CD4-positive, alpha-beta T cell treated with Interleukin-21 for 1 hour (primary cell): ENCODE measurements at places on chromosomes 7 and 10.

DNA sequence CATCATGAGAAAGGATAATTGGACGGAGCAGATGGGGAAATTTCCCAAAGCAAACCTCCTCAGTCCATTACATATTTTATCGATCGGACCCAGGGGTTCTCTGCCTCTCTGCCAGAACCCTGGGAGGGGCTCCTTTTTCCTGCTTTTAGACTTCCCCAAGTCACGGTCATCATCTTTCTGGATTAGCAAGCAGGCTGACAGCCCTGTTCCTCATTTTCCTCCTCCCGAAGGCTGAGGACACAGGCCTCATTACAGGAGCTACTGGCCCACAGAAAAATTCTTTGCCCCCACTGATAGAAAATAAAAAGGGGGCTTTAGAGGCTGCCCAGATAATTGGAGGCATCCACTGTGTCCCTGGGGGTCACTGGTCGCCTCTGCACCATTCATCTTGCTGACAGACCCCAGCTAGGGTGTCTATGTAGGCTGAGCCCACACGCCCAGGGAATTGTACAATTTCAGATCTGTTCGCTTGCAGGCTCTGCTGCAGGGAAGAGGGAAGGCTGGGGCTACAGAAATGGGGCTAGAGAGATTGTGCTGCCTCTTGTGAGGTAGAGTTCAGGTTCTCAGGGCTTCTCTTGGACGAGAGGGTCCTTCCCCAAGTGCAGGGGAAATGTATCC is 125.7 kb upstream of the SDK1 start:
- no peak for DNase-seq

DNA sequence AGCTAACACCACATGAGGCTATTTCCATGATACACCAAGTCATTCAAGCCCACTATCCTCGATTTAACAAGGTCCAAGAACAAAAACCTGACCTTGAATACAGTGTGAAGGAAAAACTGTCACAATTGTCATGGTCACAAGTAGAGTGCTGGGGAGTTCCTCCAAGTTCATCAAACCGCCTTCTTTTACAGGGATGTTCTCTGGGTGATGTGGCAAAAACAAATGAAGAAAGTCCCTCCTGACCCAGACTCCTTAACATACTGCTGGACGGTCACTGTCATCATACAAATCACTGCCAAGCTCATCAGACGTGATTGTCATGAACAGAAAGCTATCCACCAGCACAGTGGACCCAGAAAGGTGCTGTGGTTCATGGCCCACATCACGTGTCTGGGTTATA is 28.9 kb downstream of the HIPK2 start:
- DNase-seq = no peak

- no peak for DNase-seq
These were observed 309.4 kb downstream of the TWIST1 start for GRCh38 chr7:18808026-18808425.

DNA sequence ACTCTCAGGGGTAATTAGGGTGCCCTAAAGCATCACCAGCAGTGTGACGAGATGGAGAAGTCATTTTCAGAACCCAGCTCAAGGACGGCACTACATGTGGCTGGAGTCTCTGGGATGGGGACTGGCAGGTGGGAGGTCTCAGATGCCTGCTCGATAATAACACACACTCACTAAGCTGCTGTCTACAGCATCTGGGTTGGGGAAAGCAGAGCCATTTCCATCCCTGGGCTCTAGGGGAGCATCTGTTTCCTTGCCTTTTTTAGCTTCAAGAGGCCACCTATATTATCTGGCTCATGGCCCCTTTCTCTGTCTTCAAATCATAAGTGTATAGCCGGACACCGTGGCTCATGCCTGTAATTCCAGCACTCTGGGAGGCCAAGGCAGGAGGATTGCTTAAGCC is 79.6 kb downstream of the SH3PXD2A start:
- DNase-seq = no peak

GRCh38 chr10:42477170-42477569 is 161.2 kb downstream of the ZNF33B start:
- DNase-seq = no peak

DNA sequence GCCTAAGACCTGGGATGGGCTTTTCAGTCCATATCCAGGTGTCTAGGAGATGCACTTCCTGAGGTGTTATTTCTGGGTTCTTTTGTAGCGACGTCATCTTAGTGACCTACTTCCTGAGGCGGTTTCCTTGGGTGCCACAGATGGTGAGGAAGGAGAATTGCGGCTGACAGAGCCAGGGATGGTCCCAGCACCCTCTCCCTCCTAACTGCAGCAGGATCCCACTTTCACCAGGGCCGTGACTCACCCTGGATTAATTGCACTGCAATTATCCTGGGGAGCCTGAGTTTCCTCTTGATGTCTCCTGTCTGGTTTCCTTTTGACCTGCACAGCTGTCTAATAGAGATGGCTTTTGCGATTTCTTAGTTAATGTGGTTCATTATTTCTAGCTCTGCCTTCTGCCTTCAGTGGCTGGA is 271.7 kb downstream of the TCF7L2 start:
- no peak for DNase-seq

GRCh38 chr10:73494213-73494612 is 1.6 kb downstream of the PPP3CB start:
- DNase-seq = no peak

DNA sequence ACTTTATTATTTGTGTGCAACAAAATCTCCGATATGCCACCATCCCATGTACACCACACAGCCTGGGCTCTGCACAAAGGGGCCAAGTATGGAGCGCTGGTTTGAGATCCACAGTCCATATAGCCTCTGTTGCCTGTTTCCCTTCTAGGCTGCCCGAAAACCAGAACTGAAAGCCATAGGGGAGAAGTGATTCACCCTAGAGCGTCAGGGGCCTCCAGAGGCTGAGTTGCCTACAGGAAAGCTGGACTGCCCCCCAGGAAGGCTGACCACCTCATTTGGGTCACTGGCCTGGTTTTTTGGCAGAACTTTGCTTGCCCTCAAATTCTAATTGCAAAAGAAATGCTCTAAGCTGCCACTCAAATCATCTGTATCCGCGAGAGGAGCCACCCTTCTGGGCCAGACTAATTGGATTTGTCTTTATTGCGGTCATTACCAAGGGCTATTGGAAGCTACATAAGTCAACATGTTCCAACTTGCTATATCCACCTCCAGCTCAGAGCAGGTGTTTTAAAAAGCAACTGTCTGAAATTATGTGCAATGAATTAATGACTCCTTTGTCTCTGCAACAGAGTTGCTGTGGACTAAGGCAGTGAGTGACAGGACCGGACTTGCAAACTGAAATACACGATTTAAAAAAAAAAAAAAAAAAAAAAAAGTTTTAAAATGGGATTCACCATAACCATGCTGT is 28.3 kb upstream of the FRMD4A start:
- DNase-seq = no peak

- DNase-seq = no peak
These were observed 64.2 kb downstream of the DIP2C start for GRCh38 chr10:625333-625696.

GRCh38 chr10:96688789-96689188 is 31.5 kb downstream of the PIK3AP1 start:
- DNase-seq = no peak

- no peak for DNase-seq
These were observed 81.2 kb downstream of the HIPK2 start for GRCh38 chr7:139696552-139696951.

- peak; percentile 81 for DNase-seq
These were observed 1.0 kb downstream of the HSPB1 start for GRCh38 chr7:76303202-76304147.

DNA sequence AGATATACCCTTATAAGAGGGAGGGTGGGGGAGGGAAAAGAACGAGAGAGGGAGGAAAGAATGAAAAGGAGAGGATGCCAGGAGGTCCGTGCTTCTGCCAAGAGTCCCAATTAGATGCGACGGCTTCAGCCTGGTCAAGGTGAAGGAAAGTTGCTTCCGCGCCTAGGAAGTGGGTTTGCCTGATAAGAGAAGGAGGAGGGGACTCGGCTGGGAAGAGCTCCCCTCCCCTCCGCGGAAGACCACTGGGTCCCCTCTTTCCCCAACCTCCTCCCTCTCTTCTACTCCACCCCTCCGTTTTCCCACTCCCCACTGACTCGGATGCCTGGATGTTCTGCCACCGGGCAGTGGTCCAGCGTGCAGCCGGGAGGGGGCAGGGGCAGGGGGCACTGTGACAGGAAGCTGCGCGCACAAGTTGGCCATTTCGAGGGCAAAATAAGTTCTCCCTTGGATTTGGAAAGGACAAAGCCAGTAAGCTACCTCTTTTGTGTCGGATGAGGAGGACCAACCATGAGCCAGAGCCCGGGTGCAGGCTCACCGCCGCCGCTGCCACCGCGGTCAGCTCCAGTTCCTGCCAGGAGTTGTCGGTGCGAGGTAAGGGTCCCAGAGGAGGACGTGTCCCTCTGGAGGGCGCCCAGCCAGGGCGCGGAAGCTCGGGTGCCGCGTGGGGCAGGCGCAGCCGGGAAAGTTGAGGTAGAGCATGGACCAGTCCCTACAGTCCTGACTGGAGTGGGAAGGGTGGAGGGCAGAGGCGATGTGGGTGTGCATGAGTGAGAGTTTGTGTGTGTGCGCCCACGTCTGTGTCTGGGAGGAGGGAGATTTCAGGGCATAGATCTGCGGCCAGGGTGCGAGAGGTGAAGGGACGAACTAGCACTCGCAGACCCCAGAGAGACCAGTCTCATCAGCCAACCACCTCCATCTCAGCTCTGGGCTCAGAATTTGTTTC is 844 bp downstream of the GRM3 start:
- DNase-seq = no peak

DNA sequence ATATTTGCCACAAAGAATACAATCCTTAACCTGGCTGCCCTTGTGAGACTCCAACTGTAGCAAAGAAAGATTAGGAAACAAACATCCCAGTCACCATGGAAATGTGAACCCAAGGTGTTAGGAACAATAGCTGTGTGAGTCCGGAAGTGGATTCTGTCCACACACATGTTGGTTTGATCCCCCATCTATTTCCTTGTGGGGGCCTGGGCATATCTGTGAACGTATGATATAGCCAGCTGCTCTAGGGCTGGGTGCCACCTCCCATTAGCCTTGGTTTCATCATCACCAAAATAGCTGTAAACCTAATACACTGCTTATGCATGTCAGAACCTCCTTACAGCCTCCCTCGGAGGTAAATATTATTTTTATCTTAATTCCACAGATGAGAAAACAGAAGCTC is 26.4 kb downstream of the GRK5 start:
- no peak for DNase-seq

DNA sequence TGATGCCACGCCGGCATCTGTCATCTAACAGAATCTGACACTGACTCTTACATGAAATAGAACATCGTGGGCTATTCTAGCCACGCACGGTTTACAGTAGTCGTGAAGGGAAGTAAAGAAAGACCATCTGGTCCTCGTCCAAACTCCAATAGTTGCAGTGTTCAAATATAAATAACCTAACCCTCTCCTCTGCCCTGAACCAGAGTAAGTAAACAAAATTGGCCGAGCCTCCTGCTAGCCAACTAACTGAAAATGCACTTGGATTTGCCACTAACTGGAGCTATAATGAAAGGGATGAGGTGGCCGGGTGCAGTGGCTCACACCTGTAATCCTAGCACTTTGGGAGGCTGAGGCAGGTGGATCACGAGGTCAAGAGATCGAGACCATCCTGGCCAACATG is 29.5 kb upstream of the ZC3HAV1L start:
- DNase-seq = no peak

DNA sequence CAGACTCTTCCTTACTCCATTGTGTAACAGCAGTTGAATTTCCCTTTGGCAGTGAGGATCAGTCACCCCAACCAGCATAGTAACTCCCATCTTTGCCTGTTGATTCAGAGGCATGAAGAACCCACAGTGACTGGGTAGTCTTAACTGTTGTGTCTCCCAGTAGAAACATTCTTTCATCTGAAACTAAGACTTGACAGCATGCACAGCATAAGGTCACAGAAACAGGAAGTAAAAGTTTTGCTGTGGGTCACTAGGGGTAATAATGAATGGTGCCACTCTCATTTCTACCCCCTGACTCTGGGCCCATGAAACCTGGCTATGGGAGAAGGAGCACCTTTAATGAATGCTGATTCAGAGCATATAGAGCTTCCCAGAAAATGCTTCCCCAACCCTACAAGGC is 8.3 kb upstream of the FRMPD2 start:
- no peak for DNase-seq

GRCh38 chr7:2728316-2729030 is 40.5 kb downstream of the AMZ1 start:
- DNase-seq = no peak

- peak; percentile 43 for DNase-seq
These were observed 56.0 kb upstream of the ST8SIA6 start for GRCh38 chr10:17510242-17510908.

GRCh38 chr7:874031-874749 is 2.2 kb upstream of the GET4 start:
- no peak for DNase-seq

- DNase-seq = no peak
These were observed 130.1 kb upstream of the LRRN3 start for GRCh38 chr7:110960811-110961210.

DNA sequence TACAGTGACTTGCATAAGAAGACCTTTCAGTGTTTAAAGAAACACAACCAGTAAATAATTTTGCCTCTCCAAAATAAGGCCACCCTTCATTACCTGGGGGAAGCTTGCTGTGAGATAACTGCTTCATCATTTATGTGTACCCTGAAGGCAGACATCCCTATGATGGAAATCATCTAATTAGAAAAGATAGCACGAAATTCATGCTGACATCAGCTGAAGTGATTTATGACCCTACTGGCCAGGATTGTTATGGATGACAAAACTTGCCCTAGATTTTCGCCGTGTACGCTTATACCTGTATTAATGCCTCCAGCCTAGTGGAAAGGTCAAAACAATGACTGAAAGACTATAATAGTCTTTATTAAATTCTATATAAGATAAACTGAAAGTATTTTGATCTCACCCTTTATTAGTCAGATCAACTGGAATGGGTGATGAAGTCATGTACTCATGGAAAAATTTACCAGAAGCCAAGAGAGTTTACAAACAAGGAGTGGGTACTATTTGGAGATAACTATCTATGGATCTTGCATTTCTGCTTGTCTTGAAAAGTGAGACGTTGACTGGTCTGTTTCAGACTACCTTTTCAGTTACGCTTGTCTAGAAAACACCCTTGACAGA is 114.2 kb downstream of the PPP1R3A start:
- DNase-seq = no peak

DNA sequence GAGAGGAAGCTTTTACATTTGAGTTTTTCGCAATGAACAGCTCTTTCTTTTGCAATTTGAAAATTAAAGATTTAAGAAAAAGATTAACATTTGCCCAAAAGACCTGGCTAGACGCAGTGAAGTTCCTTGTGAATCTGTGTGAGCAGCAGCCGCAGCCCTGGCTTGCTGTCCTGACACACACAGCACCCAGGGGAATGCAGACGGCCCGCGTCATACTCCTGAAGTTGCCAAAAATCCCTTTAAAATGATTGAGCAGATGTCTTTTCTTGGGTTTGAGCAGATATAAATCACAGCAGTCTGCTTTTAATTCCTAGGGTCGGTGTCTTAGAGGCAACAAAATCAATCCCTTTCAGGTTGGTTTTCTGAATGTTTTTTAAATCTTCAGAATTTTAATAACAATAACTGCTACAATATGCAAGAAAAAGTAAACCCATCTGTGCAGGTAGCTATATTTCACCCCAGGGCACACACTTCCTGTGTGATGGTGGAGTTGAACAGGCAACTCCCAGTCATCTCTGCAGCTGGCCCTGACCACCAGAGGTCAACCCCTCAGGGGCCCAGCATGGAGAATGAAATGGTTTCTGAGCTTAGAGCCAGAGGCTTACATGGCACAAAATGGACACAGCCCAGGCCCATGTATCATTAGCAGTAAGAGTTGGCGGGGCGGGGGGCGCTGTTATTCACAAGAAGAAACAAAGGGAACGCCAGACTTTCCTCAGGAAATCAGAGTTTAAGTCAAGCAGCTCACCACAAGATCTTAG is 32.2 kb upstream of the TRIL start:
- no peak for DNase-seq

GRCh38 chr10:129970465-129971364 is 6.6 kb upstream of the EBF3 start:
- DNase-seq = no peak
